ENCODE measurements at places on chromosomes 7 and 10.

DNA sequence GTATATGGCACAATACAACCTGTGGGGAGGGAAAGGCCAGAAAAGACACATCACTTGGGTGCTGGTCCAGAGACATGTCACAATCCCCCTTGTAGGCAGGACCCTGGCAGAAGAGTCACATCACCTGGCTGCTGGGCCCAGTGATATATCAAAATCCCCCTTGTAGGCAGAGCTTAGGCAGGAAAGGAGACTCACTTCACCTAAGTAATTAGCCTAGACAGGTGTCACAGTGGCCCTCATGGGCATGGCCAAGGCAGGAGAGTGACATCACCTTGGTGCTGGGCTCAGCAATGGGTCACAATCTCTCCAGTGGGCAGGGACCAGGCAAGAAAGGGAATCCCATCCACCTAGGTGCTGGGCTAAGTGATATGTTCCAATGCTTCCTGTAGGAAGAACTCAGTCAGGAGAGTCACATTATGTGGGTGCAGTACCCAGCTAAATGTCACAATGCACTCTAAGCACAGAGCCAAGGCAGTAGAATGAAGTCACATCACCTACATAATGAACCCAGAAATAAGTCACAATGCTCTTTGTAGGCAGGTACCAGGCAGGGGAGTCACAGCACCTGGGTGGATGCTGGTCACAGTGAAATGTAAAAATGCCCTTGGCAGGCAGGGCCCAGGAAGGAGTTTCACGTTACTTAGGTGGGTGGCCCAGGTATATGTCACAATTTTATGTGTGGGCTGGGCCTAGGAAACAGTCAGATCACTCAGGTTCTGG, 18.9 kb upstream of the ZNF736 start:
- no peak for DNase-seq

DNA sequence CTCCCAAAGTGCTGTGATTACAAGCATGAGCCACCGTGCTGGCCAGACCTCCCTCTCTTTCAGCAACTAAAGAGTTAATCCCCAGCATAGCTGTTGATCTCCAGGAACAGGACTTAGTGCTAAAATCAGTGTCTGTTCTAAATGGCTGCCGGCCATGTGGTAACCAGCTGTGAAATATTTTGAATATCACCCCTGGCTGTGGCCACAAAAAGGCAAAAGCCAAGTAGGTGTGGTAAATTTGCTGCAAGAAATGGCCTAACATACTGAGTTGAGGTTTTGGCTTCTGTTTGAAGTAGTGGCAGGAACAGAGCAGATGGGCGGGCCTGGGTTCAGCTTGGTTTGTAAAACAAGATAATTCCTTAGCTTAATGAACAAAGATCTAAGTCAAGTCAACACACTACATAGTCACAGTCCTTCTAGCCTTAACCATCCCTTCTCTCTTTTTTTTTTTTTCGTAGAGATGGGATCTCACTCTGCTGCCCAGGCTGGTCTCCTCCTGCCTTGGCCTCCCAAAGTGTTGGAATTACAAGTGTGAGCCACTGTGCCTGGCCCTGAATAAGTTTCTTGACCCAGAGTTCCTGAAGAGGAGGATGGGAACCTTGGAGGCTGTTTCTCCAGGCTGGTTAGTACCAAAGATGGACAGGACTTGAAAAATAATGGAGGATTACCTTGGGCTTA, 22.7 kb upstream of the AGFG2 start:
- DNase-seq: no peak

- DNase-seq: no peak
These were observed 1.4 kb downstream of the ITGB1 start for GRCh38 chr10:32956365-32957197.

- DNase-seq: no peak
These were observed 2.5 kb downstream of the H2BK1 start for GRCh38 chr7:151207804-151208203.

GRCh38 chr7:12930534-12930933, 243.1 kb downstream of the ARL4A start:
- no peak for DNase-seq

DNA sequence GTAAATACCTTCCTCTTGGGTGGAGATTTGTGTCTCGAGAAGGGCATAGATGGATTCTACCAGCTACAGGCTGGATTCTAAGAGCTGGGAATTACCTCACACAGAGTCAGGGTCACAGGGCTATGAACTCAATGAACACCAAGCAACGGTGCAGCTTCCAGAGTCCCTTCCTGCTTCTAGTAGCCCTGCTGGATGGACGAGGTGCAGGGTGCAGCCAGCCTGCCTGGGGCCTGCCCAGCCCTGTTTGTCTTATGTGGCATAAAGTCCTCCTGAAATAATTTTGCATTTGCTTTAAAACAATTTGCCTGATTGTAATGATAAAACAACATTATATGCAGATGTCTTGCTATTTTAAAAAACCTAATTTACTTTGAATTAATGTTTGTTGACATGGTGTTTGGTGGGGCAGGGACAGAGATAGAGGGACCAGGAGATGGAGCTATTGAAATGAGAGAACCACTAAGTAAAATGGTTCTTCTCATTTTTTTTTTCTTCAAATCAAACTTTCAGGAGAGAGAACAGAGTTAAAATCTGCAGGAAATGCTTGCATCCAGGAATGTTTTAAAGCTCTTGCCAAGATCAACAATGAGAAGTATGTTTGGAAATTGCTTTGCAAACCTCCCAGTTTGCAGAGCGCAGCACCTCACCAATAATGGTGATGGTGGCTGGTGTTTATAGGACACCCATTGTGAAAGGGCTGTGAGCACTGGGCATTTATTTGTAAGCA, 305.4 kb upstream of the PODXL start:
- no peak for DNase-seq

- DNase-seq: no peak
These were observed 57.5 kb downstream of the LCOR start for GRCh38 chr10:96889415-96890171.

- DNase-seq: no peak
These were observed 172.7 kb upstream of the HPS1 start for GRCh38 chr10:98619446-98619845.

DNA sequence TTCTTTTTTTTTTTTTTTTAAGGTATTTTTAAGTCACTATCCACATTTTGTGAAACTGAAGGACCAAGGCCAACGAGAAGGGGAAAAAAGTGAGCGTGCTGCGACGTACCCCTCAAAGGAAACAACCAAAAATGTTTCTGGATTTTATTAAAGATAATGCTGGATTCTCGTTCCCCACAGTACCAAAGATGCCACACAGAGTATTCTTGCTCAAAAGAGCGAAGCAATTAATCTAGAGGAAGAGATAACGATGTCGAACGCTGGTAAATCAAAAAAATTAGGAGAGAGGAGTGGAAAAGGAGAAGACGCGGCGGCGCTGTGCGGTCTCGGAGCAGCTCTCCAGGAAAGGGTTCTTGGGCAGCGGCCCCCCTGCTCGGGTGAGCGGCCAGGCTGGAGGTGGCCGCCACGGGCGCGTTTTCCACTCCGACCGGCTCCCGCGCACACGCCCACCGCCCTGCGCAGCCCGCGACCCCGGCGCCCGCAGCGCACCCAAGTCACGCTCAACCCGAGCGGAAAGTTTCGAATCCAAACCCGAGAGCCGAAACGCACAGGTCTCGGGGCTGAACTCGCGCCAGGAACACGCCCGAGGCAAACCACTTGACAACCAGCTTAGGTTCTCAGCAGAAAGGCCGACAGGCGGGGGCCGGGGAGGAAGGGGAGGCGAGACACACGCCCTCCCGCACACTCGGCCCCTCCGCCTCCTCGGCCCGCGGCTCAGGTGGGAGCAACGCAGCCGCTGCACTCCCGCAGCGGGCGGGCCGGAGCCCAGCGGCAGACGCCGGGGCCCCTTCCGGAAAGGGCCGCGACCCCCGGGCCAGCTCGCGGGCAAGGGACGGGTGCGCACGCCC, 989 bp downstream of the SRPK2 start:
- DNase-seq: no peak

- no peak for DNase-seq
These were observed 252.7 kb upstream of the MBL2 start for GRCh38 chr10:53025172-53025711.

DNA sequence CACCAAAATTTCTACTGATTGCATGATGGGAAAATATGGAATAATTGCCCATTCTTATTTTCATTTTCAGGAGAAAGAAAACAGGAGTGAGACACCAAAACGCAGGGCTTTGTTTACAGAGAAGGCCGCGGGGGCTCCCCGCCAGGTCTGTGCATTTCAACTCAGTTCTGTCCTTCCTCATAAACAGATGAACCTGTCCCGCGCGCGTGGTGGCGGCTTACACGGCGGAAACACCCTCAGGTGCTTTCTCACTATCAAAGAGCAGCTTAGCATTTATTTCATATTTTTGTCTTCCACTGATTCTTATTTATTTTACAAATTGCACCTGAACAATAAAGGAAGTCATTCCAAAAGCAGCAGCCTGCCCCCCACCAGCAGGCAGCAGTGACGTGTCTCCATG, 579.4 kb downstream of the PTPRN2 start:
- DNase-seq: no peak

- DNase-seq: no peak
These were observed 780 bp downstream of the CYP3A5 start for GRCh38 chr7:99679032-99679399.

Data from thoracic aorta (tissue), 2 donors.